ENCODE measurements at places on chromosomes 1 and 21.

GRCh38 chr1:27397110-27397509 lies 4.7 kb downstream of the GPR3 start:
- no peak for DNase-seq

DNA sequence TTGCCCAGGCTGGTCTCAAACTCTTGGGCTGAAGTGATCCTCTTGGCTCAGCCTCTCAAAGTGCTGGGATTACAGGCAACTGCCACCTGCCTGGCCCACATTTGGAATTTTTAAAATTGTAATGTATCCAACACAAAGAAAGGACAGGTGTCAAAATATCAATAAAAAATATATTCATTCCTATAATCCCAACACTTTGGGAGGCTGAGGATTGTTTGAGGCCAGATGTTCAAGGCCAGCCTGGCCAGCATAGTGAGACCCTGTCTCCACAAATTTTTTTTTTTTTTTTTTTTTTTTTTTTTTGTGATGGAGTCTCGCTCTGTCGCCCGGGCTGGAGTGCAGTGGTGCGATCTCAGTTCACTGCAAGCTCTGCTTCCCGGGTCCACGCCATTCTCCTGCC lies 10.0 kb downstream of the HES2 start:
- DNase-seq = no peak

- no peak for DNase-seq
Measured at GRCh38 chr1:169287280-169287679, 80.3 kb downstream of the NME7 start.

DNA sequence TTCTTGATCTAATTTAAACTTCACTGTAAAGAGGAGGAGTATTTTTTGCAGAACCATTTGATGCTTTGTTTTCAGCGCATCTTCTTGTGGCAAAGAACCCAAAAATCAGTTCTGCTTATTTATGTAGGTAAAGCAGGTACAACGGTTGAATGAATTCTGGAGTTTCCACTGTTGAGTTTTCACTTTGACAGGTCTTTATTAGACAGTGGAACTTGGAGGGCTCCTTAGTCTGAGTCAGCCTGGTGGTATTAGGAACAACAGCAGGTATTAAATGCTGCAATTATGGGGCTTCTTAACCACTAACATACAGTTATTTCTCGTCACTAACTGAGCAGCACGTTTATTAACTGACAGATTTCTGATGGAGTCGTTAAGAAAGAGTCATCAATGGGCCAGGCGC lies 1.2 kb downstream of the LRIG2 start:
- DNase-seq = no peak

DNA sequence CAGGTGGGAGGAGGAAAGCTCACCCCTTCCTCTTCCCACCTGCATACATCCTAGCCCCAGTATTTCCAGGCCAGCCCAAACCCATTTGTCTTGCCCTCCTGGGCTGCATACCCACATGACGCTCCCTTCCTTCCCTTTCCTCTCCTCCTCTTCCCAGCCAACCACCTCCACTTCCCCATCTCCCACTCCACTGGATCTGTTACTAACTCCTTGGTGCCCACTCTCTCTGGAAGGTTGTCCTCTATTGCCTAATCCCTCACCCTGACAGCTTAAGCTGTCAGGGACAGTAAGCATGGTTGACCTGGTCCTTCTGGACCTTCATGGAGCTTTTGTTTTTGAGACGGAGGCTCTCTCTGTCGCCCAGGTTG lies 23.0 kb upstream of the SYNC start:
- no peak for DNase-seq

DNA sequence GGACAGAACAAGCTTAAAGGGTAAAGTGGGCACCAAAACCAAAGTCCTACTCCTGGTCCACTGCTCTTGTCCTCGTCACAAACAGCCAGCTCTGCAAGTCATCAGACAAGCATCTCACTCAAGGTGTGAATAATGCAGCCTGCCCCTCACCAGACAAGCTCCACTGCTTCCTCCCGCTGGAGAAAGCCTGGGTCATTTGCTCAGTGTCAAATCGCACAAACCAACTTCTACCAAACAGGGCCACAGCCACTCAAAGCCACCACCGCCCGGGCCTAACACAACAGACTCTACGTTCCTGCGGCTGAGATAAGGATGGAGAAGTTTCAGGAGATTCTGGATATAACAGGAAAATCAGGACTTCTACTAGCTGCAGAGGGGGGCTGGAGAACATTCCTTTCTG lies 3.3 kb downstream of the SSBP3 start:
- no peak for DNase-seq

Measured in activated CD4-positive, alpha-beta T cell treated with anti-CD3 and anti-CD28 coated beads, Interleukin-2, amount 50 U/mL, for 24 hours (primary cell).